ENCODE measurements at places on chromosomes 16 and 17.

DNA sequence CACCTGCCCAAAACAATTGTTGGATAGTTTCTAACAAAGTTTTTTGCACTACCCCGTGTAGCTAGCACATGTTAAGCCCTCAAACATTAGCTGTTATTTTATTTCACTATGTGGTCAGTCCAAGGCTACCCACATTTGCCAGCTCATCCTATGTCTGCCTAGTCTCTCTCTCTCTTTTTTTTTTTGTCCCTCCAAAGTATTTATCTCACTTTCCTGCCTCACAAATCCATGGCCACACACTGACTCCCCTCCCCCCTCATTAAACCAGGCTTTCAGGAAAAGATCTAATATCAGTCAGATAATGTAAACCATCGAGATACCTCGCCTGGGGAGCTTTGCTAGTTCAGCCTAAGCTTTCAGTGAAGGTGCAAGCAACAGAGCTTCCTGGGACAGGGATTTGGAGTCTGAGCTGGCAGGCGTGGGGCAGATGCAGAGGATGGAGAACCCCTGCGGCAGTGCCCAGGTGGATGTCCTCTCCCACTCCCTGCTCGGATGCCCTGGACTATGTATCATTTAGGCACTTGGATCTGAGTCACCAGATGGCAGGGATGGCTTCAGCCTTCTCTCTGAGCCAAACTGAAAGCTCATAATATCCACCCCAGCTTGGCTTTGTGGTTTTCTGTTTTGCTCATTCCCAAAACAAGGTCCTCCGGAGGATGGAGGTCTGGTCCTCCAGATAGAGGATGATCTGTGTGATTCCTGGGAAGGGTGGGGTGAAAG, 73.7 kb upstream of the FOXF1 start:
- DNase-seq, result no peak

- no peak for DNase-seq
These were observed 140.8 kb upstream of the CHMP6 start for GRCh38 chr17:80850817-80851216.

GRCh38 chr16:89152831-89153700, 18.5 kb upstream of the CDH15 start:
- DNase-seq, result no peak

GRCh38 chr16:15803618-15804017, 53.2 kb downstream of the MYH11 start:
- no peak for DNase-seq

DNA sequence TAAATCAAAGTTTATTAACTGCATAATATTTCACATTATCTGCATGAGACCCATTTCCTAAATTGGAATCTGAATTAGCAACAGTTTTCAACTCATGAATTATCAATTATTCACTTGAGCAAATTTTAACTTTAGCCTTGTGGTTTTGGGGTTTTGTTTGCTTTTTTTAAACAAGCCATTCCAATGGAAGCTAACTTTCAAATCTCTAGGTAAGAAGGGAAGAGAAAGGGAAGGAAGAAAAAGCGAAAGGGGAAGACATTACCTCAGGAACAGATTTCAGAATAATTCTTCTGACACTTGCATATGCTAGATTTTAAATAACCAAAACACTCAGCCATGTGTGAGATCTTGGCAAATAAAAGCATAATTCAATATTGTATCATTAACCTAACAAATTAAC, 102.7 kb downstream of the CA4 start:
- DNase-seq, result no peak

DNA sequence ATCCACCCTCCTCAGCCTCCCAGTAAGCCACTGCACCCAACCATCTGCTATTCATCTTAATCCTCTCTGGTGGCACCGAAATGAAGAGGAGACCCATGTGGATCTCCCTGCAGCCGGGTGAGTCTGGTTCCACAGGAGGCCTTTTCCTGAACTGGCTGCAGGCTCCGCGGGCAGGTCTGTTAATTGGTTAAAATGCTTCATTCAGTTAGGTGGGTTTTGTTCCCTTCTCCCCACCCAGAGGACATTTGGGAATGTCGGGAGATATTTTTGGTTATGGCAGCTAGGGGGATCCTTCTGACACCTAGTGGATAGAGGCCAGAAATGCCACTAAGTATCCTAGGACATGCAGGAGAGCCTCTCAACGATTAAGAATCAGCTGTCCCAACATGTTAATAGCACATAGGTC, 16.7 kb downstream of the C16orf54 start:
- DNase-seq, result no peak

GRCh38 chr16:12482455-12483220, 321.0 kb downstream of the CPPED1 start:
- no peak for DNase-seq

GRCh38 chr17:17565471-17566339, 25.8 kb downstream of the PEMT start:
- DNase-seq, result no peak

GRCh38 chr16:88455610-88456355, 2.7 kb downstream of the ZFPM1 start:
- DNase-seq, result peak; percentile 48

- no peak for DNase-seq
These were observed 288.6 kb upstream of the ELAC2 start for GRCh38 chr17:13306310-13306962.

DNA sequence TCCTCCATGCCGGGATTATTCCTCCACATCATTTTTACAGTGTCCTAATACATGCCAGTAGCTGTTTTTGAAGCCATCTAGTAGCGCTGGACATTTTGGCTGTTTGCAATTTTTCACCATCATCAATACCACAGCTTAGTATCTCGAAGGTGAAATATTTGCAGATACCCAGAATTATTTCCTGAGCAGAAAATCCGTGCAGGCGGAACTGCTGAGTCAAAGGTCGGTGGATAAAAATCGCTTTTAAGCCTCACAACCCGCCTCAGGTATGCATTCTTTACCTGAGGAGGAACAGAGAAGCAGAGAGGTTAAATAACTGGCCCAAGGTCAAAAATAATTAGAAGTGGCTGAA, 584 bp upstream of the TNRC6A start:
- DNase-seq, result no peak

DNA sequence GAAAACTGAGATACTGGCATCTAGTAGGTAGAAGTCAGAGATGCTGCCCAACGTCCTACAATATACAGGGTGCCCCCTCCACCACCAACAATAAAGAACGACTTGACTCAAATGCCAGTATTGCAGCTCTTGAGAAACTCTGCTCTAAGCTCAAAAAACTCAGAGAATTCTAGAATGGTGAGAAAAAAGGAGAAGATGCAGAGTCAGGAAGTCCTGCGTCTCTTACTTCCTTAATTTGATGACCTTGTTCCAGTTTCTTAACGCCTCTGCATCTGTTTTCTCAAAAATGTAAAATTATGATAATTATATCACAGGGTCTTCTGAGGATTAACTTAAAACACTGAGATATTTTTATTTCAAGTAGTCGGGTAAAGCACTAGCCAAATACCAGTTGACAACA, 1.7 kb upstream of the HSBP1 start:
- no peak for DNase-seq

GRCh38 chr16:31016018-31016417, 5.6 kb upstream of the STX1B start:
- no peak for DNase-seq

DNA sequence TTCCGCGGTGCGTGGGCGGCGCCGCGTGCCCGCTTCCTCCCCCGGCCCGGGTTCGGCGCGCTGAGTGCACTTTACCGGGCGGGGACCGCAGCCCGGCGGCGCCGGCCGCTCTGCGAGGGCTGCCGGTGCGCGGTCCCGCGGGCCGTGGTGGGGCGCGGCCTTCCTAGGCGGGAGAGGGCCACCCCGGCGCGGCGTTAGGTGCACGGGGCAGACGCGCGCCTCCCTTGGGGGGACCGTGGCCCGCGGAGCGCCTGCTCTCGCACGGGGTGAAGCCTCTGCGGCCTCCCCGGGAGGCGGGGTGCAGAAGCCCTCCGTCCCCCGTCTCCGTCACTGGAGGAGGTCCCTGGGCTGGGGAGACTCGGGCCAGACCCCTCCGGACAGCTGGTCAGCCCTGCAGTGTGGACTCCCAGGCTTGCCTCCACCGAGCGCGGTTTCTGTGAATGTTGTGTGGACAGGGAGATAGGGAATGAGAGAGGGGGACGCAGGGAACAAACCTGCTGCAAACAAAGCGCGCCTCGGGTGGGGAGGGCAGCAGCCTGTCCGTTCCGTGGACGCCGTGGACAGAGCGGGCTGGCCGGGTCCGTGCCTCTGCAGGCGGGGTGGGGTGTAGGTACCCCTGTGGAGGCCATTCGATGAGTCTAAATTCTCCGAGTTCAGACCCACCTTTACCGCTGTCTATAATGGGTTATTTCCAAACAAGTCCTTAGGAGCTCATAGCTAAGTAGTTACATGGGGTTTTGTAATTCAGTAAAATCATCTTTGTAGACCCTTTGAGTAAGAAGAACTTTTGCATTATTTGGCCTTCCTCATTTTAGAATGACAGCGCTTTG, 721 bp downstream of the TBCD start:
- no peak for DNase-seq

GRCh38 chr16:86303787-86304678, 206.3 kb upstream of the FOXF1 start:
- no peak for DNase-seq

GRCh38 chr16:72910875-72911274, 137.1 kb downstream of the ZFHX3 start:
- DNase-seq, result no peak

DNA sequence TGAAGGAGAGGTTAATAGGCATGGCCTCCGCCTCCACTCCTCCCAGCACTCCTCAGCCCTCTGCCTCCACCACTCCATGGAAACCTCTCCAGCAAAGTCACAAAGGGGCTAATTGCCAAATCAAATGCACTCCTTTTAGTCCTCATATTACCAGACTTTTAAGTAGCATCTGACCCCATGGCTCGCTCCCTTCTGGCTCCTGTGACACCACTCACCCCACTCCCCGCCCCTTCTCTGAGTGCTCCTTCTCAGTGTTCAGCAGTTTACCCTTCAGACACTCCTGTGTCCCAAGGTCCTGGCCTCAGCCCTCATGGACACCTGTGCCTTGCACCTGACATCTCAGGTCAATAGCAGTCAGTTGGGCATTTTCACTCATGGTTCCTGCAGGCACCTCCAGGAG, 243.5 kb upstream of the CCL2 start:
- DNase-seq, result no peak

GRCh38 chr16:81696961-81697615, 82.0 kb upstream of the PLCG2 start:
- peak; percentile 33 for DNase-seq

GRCh38 chr17:14688134-14688533, 387.3 kb downstream of the HS3ST3B1 start:
- no peak for DNase-seq

DNA sequence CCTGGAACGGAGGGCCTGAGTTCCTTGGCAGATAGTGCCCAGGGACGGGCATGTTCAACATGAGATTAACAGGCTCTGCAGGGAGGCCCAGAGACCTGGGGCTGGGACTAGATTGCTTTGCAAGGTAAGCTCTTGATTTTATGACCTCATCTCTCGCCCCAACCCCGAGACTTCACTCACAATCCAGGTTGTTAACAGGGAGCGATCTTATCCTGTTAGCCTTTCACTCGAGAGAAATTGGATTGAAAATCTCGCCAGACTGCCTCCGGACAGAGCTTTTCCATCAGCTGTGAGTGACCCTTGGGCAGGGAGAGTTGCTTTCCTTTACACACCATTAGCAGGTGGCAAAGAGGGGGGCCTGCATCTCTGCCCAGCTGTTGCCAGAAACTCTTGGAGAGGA, 521.7 kb upstream of the EEF2KMT start:
- DNase-seq, result no peak

- no peak for DNase-seq
These were observed 14.7 kb downstream of the MPP2 start for GRCh38 chr17:43892647-43892952.

DNA sequence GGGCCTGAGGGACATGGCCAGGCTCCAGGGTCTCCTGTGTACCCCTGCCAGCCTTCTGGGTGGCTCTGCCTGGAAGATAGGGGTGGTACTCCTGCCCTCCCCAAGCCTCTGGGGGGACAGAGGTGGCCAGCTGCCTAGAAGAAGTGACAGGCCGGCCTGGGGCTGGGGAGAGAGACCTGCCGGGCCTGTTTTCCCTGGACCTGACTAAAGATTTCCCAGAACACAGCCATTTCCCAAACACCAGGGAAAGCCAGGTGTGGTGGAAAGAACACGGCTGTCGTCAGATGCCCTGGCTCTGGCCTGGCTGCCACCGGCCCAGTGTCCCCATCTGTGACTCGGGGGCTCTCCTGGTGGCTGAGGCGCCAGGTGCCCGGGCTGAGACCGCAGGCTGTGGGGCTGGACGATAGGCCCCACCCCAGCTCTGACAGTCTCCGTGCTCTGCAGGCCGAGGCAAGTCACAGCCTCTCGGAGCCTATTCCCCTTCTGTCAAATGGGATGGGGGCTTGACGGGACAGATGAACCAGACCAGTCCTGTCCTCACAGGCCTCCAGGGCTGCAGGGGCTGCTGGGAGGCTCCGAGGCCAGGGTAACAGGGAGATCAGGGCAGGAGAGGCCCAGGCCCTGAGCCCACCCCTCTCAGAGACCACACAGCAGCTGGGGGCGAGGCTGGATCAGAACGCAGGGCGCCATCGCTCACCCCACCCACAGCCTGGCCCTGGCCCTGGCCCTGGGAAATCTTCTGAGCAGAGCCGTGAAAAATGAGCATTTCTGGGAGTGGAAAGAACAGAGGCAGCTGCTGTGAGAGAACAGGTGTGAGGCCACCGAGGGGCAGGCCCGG, 33.1 kb downstream of the CTU2 start:
- no peak for DNase-seq

GRCh38 chr16:12142157-12142556, 165.6 kb downstream of the SNX29 start:
- DNase-seq, result no peak

DNA sequence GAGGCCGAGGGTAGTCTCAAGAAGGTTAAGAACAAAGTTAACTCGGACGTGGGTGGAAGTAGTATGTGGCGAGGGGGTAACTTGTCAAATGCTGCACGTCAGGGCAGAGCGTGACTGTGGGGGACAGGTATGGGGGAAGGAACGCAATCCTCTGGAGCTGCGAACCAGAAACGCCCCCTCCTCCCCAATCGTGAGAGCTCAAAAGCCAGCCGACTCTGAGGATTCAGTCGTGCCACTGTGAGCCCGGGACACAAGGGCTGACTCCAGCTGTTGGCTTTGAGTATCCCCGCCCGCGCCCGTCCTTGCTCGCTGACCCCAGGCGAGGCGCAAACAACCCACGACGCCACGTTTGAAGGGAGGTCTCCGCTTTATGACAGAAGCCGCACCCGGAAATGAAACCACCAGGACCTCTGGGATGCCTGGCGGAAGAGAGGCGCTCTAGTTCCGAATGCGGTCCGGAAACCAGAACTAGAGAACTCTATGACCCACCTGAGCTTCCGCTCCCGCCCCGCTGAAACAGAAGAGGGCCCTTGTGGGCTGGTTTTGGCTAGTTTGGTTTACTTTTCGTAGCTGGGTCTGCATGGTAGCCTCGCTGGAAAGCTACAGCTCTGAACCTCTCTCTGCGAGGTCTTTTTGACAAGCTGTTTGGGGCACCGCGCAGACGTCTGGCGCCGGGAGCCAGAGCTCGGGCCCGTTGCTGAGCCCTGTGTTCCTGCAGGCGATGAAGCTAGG, at the start of gene PEX12:
TSS of gene PEX12 (minus strand) at position 375 of the 732 bp plus-strand sequence. CDS start 550 bp downstream, outside the sequence.
- peak; percentile 78 for DNase-seq

GRCh38 chr17:4066210-4066609, 76.6 kb downstream of the ZZEF1 start:
- DNase-seq, result no peak
